HFFc6 (cell line): ENCODE measurements at places on chromosomes 13 and 19.

DNA sequence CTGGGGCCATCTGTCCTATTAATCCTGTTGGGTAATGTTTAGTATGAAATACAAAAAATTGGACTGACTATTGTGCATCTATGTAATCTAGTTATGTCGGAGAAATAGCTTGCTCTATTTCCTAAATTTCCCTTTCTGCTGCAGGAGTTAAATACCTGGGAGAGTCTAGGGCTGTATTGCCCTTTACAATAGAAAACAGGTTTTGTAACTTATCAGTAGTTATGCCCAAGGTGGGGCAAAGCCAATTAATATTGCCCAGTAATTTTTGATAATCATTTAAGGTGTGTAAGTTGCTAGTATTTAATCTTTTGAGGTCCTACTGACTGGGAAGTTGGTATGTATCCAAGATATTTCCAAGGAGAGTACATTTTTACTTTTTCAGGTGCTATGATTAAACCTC is 838.1 kb downstream of the DACH1 start:
- DNase-seq: no peak

- no peak for DNase-seq
Observed at GRCh38 chr19:16266586-16266942, 58.1 kb upstream of the KLF2 start.

DNA sequence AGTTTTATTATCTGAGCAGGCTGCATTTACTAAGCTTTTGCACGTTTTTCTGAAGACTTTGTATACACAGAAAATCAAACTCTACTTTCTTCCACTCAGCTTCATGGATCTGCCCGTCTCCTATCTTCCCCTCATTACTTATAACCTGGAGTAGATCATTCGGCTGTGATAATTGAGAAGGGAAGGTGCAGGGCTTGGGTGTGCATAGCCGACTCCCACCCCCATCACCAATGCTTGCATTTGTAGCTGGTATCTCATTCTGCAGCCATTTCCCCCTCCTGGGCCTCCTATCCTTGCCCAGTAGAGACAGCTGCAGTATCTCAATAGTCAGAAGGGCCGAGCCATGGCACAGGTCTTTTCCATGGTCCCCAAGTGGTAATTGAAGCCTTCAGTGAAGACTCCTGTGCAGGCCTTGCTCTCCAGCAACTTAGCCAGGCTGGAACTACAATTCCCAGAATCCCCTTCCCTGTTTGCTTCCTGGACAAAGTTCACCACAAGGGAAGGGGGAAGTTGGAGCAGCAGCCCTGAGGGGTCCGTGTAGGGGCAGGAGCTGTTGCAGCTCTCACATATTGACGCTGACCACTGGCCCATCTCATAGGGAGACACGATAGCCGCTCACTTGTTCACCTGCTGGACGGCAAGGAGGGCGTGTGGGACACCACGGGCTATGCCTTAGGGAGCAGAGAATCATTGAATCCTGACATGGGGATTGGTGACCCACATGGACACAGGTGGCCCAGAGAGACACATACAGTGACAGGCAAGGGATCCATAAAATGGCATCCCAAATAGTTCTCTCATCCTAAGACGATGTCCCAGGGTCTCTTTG is 2.1 kb upstream of the SIGLEC8 start:
- no peak for DNase-seq

DNA sequence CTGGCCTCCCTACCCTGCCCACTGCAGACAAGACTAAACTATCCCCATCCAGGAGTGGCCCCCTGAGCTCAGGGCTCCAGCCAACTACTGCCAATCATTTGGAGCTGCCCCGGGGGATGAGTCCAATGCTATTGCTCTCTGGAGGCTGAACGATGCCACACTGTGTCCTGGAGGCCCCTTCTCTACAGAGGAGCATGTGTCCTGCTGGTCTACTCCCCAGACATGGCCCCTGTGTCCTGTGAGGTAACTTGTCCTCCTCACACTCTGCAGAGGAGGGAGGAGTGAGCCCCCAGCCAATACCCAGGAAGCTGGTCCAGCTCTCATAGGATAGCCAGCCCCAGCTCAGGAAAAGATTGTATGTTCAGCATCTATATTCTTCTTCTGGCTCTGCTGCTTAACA is 159.1 kb upstream of the GPR12 start:
- no peak for DNase-seq

- no peak for DNase-seq
Observed at GRCh38 chr13:105087945-105088344, 1447.5 kb downstream of the EFNB2 start.

GRCh38 chr19:1560286-1560882 is 7.7 kb downstream of the MEX3D start:
- DNase-seq: no peak

DNA sequence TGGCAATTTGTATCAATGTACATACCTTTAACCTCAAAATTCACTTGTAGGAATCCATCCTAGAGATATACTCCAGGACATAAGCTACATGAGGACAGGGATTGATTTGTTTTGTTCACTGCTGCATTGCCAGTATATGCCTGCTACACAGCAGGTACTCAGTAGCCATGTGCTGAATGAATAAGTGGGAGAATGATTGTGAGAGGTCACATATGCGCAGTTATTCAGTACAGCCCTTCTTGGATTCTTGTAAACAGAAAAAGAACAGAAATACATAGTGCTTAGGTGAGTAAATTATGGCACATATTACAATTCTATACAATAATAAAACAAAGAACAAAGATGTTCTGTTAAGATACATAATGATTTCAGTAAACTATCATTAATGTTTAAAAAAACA is 133.3 kb downstream of the RNF17 start:
- no peak for DNase-seq

GRCh38 chr13:68145852-68146251 is 915.7 kb upstream of the PCDH9 start:
- no peak for DNase-seq

- DNase-seq: peak; percentile 46
Observed at GRCh38 chr13:113034451-113035212, 65.6 kb downstream of the MCF2L start.

- no peak for DNase-seq
Observed at GRCh38 chr13:28052945-28053344, 47.4 kb downstream of the FLT3 start.

GRCh38 chr19:51824281-51825005 is 29.5 kb downstream of the FPR3 start:
- no peak for DNase-seq

- no peak for DNase-seq
Observed at GRCh38 chr19:7559102-7559501, 23.6 kb downstream of the PNPLA6 start.

- no peak for DNase-seq
Observed at GRCh38 chr19:16125737-16126495, 14.2 kb downstream of the RAB8A start.

DNA sequence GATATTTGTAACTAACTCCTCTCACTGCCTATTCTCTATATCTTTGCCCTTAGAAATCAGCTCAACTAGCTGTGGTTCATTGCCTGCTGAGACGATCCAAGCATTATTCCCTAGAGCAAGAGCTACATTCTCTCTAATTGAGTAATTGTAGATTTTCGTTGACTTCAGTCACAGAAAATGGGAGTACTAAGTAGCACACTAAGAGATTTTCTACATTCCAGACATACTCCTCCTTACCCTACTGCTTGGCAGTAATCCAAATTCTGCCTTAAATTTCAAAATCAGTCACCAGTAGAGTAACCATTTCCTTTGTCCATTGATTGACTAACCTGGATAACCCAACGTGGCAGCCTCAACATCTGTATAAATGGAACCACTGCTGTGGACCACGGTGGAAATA is 1786.8 kb downstream of the SLITRK5 start:
- no peak for DNase-seq

- DNase-seq: no peak
Observed at GRCh38 chr19:35115177-35115951, at the start of gene FXYD3. Gene FXYD3 (plus strand): TSS chr19:35115823. CDS start chr19:35119377, 3,554 bp downstream.

GRCh38 chr13:102769679-102770078 is 3.9 kb downstream of the TEX30 start:
- no peak for DNase-seq

DNA sequence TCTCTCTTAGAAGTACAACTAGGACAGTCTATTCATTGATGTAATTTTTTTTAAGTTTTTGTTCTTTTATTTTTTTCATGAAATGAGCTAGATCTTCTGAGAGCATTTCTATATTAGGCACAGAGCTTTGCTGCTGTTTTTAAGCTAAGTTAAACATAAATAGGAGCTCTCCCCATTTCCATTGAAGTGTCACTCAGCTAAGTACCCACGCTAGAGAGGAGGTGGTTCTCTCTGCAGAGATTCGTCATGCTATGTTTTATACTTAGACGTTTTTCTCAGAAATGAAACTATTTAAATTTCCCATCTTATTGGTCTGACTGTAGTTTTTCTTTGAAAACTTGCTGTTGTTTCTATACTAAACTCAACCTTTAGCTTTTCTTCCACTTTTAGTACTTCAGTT is 271.5 kb downstream of the PCDH9 start:
- no peak for DNase-seq
